Activated CD8-positive, alpha-beta T cell treated with anti-CD3 and anti-CD28 coated beads, Interleukin-2, amount 10 ng/mL, durations not matched to agents 7 days and 5 days (primary cell): ENCODE measurements at places on chromosomes 3 and 15.

DNA sequence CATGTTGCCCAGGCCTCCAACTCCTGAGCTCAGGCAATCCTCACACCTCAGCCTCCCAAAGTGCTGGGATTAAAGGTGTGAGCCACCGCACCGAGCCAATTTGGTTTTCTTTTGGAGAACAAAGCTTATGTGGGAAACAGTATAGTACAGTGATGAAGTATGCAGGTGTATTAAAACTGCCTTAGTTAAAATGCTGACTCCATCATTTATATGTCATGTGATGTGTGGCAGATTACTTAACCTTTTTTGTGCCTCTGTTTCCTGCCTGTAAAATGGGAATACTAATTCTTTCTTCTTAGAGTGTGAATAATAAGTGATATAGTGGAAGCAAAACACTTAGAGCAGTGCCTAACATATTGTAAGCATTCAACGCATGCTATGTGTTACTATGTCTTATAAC lies 48.0 kb upstream of the TEX55 start:
- no peak overlapping the region for H3K27ac ChIP-seq
- H3K27me3 ChIP-seq = peaks cover 6% of the 10 kb centered on the region
- no peaks in the 10 kb centered on the region for H3K4me1 ChIP-seq
- no peak overlapping the region for H3K4me3 ChIP-seq
- H3K36me3 ChIP-seq = no peaks in the 10 kb centered on the region
- DNase-seq = no peak

GRCh38 chr15:52448011-52448890 lies 80.4 kb downstream of the MYO5A start:
- no peak for DNase-seq
- H3K4me3 ChIP-seq = no peak overlapping the region
- H3K27me3 ChIP-seq = no peaks in the 10 kb centered on the region

- H3K4me1 ChIP-seq = peaks cover 13% of the 10 kb centered on the region
- H3K27me3 ChIP-seq = peaks cover 25% of the 10 kb centered on the region
- no peak for DNase-seq
- H3K36me3 ChIP-seq = no peaks in the 10 kb centered on the region
- no peak overlapping the region for H3K4me3 ChIP-seq
Observed at GRCh38 chr3:156477323-156477722, 77.6 kb downstream of the SSR3 start.

DNA sequence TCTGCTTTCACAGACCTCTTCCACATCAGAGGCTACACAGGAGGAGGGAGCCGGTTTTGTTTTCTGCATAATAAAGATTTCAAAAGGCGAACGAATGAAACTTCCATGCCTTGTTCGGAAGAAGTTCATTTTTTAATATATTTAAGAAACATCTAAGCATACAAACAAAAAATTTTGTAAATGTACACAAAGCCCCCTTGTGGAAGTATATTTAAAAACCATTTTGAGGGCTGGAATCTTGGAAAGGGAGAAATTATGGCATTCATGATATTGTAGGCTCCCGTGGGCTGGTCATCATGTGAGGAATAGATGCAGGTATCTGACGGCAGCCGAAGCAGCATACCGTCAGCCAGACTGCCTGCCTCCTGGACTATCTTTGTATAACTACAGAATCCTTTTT lies 90.4 kb downstream of the MECOM start:
- H3K36me3 ChIP-seq = no peaks in the 10 kb centered on the region
- H3K27me3 ChIP-seq = peaks cover 2% of the 10 kb centered on the region
- H3K4me3 ChIP-seq = no peak overlapping the region
- no peaks in the 10 kb centered on the region for H3K4me1 ChIP-seq

GRCh38 chr3:137304313-137305056 lies 346.7 kb downstream of the IL20RB start:
- H3K4me1 ChIP-seq = no peaks in the 10 kb centered on the region
- no peak overlapping the region for H3K4me3 ChIP-seq
- no peaks in the 10 kb centered on the region for H3K36me3 ChIP-seq
- no peak overlapping the region for H3K27ac ChIP-seq
- no peaks in the 10 kb centered on the region for H3K27me3 ChIP-seq
